ENCODE measurements at places on chromosomes 5 and 9.

GRCh38 chr9:98755006-98755618, 41.2 kb downstream of the ANKS6 start:
- DNase-seq, result no peak
- H3K4me1 ChIP-seq, result no peaks in the 10 kb centered on the region
- no peak overlapping the region for H3K27ac ChIP-seq
- H3K4me3 ChIP-seq, result no peak overlapping the region
- peaks cover 6% of the 10 kb centered on the region for H3K36me3 ChIP-seq
- no peaks in the 10 kb centered on the region for H3K27me3 ChIP-seq

GRCh38 chr9:117000196-117000723, 313.2 kb downstream of the TRIM32 start:
- no peak for DNase-seq
- H3K27ac ChIP-seq, result no peak overlapping the region
- H3K27me3 ChIP-seq, result no peaks in the 10 kb centered on the region
- peaks cover under 1% of the 10 kb centered on the region for H3K4me1 ChIP-seq
- no peak overlapping the region for H3K4me3 ChIP-seq
- H3K36me3 ChIP-seq, result no peaks in the 10 kb centered on the region

GRCh38 chr5:138212828-138213160, 329 bp downstream of the CDC23 start:
- H3K4me1 ChIP-seq, result peaks cover 14% of the 10 kb centered on the region
- H3K36me3 ChIP-seq, result peaks cover 5% of the 10 kb centered on the region
- peak overlapping the region; percentile 100 for H3K4me3 ChIP-seq
- peak overlapping the region; percentile 97 for H3K27ac ChIP-seq
- DNase-seq, result no peak
- H3K27me3 ChIP-seq, result peaks cover 3% of the 10 kb centered on the region

DNA sequence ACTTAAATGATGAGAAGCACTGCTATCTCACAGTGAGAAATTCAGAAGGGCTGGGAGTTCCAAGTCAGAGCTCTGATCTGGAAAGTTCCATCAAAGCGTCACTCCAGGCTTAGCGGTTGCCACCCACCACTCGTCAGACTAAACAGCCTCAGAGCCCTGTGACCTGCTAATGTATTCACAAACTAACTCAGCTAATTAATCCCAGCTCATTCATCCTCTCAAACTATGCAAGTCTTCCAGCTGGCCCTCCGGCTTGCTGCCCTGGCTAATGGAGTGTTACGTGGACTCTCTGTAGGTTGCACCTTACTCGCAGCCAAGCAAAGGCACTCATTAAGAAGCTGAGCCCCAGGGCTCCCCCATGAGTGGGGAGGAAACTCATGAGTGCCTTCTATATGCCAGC, 82.2 kb upstream of the GABRP start:
- H3K27ac ChIP-seq, result no peak overlapping the region
- DNase-seq, result no peak
- H3K4me1 ChIP-seq, result peaks cover 11% of the 10 kb centered on the region
- H3K27me3 ChIP-seq, result peaks cover 2% of the 10 kb centered on the region
- no peaks in the 10 kb centered on the region for H3K36me3 ChIP-seq

- DNase-seq, result no peak
- no peaks in the 10 kb centered on the region for H3K36me3 ChIP-seq
- no peak overlapping the region for H3K4me3 ChIP-seq
- no peaks in the 10 kb centered on the region for H3K4me1 ChIP-seq
- no peak overlapping the region for H3K27ac ChIP-seq
Observed at GRCh38 chr5:167912941-167913665, 378.3 kb upstream of the WWC1 start.

- H3K4me1 ChIP-seq, result no peaks in the 10 kb centered on the region
- H3K36me3 ChIP-seq, result no peaks in the 10 kb centered on the region
- no peak overlapping the region for H3K27ac ChIP-seq
- no peak for DNase-seq
- H3K27me3 ChIP-seq, result no peaks in the 10 kb centered on the region
Observed at GRCh38 chr5:180191716-180192115, 17.3 kb downstream of the RASGEF1C start.

DNA sequence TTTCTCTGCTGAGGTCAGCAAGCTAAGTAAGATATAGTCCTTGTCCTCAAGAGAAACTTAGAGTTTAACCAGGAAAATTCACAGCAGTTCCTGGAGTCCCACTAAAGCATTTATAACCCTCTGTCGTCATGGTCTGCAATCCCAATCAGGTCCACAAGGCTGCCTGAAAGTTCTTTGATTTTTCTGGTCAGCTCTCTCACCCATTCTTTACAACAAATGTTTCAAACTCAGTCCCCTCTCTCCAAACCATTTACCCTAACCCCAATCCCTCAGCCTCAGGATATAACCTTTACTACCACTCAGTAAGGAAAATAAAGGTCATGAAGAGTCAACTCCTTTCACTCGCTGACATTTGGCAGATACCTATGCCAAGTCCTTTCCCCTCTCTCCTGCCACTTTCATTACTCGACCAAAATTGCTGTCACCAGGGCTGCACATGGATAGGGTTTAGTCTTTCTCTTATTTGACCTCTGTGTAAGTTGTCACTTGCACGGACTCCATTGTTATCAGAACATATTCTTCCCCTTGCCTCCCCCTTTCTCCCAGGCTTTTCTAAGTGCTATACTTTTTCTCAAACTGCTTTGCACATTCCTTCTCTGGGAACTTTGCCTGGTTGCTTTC, 936.6 kb downstream of the NR2F1-AS1 start:
- H3K27ac ChIP-seq, result no peak overlapping the region
- H3K4me3 ChIP-seq, result no peak overlapping the region
- no peaks in the 10 kb centered on the region for H3K36me3 ChIP-seq
- DNase-seq, result no peak

DNA sequence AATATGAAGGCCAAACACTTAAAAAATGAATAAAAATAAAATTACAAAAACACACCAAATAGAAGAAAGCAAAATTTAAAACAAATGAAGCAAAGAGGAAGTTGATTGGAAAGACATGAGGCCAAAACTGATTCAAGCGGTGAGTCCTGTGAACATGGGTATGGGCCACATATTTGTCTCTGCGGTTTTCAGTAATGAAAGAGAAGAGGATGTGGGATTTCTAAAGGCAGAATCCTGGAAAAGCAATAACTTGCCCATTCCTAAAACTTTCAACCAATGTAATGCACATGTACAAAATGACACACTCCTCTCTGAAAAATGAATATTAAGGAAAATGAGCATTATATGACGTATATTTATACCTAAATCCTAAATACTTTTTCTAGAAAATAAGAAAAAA, 263.7 kb downstream of the SEMA5A start:
- H3K27me3 ChIP-seq, result peaks cover 1% of the 10 kb centered on the region
- DNase-seq, result no peak
- peaks cover 10% of the 10 kb centered on the region for H3K4me1 ChIP-seq
- H3K4me3 ChIP-seq, result no peak overlapping the region
- peaks cover 5% of the 10 kb centered on the region for H3K36me3 ChIP-seq

DNA sequence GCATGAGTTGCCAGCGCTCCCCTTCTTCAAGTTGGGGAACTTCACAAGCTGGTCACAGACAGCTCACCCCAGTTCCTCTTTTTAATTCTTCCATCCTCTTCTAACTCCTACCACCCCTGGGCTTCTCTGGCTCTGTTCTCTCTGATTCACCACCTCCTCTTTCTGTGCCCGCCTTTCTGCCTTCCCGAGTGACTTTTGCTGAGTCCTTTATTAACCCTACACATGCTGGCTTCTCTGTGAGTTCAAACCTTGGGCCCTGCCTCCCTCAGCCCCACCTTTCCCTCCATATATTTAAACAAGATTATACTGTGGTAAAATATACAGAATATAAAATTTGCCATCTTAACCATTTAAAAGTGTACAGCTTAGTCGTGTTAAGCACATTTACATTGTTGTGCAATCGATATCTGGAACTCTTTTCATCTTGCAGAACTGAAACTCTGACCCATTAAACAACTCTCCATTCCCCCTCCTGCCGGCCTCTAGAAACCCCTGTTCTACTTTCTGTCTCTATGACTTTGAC, 32.0 kb downstream of the SLC46A2 start:
- no peaks in the 10 kb centered on the region for H3K36me3 ChIP-seq
- H3K27ac ChIP-seq, result no peak overlapping the region
- peaks cover 6% of the 10 kb centered on the region for H3K27me3 ChIP-seq
